ENCODE measurements at places on chromosomes 2 and 18.

DNA sequence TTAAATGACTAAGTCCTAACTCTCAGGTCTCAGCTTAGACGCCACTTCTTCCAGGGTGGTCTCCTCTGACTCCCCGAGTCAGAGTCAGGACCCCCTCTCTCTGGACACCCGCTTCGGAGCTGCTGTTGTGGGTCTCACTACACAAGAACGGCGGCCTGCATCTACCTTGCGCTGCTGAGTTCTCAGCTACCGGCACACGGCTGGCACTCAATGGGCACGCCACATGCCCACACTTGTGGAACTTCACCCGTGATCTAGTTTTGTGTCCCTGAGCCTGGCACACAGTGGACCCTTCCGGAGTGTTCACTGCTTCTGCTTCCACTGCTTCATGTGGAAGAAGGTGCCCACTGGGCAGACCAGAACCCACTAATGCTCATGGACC, 58.3 kb upstream of the ID2 start:
- no peak for DNase-seq

DNA sequence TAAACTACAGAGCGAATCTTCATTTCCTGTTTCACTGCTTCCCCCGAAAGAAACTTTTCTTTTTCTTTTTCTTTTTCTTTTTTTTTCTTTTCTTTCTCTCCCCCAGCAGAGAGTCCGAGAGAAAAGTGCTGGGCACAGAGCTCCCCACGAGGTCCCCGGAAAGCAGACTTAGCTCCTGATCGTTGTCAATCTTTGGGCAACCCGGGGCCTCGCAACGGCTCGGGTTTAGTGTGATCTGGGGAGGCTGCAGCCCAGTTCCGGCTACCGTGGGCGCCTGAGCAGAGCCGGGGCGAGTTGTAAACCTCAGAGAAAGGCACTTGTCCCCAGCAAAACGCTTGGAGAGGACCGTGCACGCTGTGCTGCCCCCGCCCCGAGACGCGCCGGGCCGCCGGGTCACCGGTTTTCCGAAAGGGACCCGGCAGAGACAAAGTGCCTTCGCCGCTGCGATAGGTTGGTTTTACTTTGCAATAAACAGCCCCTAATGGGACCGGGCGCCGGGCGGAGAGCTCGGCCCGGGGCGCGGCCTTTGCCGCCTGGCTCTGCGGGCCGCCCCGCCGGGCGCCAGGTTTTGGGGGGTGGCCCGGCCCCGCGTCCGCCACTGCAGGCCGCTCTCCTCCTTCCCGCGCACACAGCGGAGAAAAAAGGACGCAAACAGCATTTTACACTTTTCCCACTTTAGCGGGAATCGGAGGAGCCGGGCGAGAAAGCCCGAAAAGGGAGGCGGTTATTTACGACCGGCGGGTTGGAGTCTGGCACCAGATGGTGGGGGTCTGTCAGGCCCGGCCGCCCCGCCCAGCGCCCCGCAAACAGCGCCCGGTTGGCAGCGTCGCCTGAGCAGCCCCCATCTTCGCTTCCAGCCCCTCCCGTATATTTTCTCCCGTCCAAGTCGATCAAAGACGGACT, 136.0 kb downstream of the INSIG2 start:
- peak; percentile 57 for DNase-seq

GRCh38 chr2:164891460-164891859, 49.8 kb upstream of the COBLL1 start:
- DNase-seq: no peak

- no peak for DNase-seq
These were observed 139.4 kb downstream of the NBAS start for GRCh38 chr2:15421753-15422152.

DNA sequence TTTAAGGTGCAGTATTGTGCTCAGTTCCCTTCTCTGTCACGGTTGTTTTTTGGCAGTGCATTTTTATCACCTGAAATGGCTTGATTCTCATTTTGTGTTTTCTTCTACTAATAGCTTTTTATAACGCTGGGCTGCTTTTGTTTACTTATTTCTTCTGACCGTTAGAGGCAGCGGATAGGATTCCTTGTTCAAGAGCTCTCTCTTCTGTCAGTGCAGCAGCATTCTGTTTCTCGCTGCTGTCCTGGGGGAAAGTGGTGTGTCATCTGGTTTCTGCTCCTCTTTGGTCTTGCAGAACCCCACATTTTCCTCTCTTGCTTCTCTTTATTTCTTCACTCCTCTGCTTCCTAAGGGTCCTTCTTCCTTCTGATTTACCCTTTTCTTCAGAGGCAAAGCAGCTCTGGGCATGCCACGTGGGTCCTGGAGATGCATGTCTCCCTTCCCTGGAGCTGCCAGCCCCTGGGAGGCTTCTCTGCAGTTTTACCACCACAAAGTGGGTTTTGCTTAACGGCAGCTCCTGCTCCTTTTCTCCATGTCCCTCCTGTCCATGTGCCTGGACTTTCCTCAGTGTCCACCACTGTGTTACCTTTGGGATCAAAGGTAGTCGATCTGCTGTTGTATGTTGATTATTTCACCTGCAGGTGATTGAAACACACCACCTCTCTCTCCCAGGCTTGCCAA, 47.3 kb upstream of the SNTG2 start:
- DNase-seq: no peak

GRCh38 chr2:205364261-205364660, 318.0 kb upstream of the NRP2 start:
- DNase-seq: no peak

GRCh38 chr2:71456617-71457016, 3.3 kb downstream of the DYSF start:
- no peak for DNase-seq

DNA sequence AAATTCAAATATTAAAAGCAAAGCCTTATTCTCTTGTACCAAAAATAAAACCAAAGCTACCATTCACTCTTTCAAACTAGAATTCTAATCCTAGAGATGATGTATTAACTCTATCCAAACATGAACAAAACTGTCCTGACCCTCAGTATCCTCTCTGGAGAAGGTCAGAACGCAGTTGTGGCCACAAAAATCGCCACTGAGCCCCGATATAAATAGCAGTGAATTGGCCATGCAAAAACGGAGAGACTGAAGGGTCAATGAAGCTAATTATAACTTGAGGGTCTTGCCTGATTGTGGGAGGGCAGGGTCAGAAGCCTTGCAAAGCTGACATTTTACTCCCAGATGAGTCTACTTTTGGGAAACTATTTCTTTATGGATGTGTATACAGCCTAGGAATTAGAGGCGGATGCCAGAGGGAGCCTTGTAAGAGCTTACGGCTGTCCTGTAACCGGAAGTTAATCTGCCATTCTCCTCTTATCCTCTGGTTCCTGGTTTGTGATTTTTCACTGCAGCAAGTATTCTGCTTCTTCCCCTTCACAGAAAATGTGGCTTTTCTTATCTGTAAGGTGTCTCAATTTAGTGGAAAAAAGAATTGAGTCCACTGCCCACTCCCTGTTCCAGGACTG, 28.1 kb downstream of the CAVIN2 start:
- no peak for DNase-seq

DNA sequence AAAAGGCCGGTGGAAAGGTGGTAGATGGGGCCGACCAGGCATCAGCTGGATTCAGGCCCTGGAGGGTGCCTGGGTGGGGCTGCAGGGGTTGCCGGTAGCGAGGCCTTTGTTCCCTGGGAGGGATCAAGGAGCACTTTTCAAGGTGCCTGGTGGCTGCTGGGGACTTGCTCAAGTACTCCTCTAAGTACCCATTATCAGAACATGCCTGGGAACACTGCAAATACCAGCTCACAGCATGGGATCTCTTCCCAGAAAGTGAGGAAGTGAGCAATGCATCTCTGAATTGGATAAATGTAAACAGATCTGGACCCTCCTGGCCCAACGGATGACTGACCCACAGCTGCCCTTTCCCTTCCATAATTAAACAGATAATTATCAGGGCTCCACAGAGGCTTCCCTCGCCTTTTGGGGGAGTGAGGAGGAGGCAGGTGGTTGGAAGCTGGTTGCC, 210.5 kb downstream of the SH3RF3 start:
- DNase-seq: no peak

GRCh38 chr2:2636813-2637212, 305.7 kb upstream of the MYT1L start:
- DNase-seq: no peak

GRCh38 chr2:5803547-5803946, 111.4 kb downstream of the SOX11 start:
- no peak for DNase-seq

GRCh38 chr2:162828545-162828944, 10.0 kb downstream of the KCNH7 start:
- no peak for DNase-seq

DNA sequence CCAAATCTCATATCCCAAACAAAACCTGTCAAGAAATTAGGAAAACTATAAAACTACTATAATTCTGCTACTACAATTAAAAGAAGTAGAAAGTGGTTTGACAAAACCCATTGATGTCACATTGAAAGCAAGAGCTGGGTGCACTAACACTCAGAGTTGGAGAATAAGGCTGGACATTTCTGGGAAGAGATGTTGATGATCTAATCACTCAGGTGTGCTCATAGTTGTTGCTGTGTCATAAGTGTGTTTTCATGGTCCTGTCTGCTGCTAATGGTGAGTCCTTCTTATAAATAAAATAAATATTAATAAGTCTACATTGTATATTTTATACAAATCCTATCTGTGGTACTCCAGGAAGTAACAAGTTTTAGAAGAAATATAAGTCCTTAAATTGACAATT, 168.2 kb upstream of the LRP1B start:
- no peak for DNase-seq

GRCh38 chr2:144663207-144663606, 143.3 kb upstream of the ZEB2 start:
- no peak for DNase-seq

DNA sequence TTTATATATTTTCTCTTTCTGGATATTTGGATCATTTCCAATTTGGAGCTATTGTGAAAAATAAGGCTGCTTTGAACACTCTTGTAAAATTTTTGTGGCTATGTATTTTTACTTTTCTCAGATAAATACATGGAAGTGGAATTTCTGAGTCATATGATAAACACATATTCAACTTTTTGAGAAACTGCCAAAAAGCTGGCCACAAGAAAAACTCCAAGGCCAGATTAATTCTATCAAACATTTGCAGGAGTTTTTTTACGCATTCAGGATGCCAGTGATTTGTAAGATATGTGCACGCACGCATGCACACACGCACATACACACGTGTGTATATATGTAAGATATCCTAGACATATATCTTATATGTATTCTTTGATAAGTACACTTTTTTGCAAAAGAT, 477.5 kb upstream of the SPHKAP start:
- DNase-seq: no peak

- DNase-seq: no peak
These were observed 318.7 kb downstream of the CYP26B1 start for GRCh38 chr2:71829008-71829407.

DNA sequence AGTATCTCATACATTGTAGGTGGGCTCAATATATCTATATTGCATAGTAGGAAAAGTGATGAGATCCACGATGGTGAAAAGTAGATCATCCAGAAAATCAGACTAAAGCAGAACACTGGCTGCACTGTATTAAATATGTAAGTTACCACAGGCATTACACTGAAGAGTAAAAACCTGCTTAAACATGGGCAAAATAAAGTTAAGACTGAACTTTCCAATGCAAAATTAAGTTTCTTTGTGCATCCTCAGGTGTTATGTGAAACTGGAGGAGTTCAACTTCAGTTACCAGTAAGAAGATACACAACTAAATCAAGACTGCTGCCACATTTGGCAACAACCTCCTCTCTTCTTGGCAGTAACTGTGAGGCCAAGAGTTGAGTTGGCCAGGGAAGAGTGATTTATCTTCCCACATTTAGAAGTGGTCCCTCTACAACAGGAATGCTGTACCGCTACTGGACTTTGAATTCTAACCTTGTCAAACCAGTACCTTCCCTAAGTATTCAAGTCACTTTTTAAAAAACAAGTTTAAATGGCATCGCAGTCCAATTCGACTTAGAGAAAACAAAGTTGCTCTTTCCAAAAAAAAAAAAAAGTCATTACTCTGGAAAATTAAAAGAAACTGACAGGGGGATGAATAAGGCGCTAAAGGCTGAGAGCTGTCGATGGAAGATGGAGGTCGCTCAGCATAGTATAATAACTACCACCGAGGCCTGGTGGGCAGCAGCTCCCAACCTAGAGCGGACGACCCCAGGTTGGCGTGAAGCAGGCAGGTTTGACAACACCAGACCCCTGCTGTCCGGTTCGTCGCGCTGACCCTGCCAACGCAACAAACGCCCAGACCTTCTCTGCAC, 1.1 kb downstream of the MAP4K3 start:
- DNase-seq: no peak

DNA sequence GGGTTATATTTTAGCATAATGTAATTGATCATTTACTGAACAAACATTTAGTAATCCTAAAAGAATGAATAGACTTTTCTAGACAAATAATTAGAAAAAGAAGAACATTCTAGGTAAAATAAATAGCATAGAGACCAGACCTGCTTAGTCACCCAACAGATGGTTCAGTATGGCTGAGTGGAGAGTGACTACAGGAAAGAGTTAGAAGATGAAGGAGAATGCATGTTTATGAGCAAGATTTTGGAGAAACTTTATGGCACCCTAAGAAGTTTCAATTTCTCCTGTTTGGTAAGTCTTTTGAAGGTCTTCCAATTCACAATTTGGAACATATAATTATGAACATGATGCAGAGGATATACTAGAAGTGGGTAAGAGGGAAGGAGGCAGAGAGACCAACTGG, 32.9 kb downstream of the FAP start:
- no peak for DNase-seq

GRCh38 chr2:215760557-215760956, 252.8 kb downstream of the MREG start:
- DNase-seq: no peak

DNA sequence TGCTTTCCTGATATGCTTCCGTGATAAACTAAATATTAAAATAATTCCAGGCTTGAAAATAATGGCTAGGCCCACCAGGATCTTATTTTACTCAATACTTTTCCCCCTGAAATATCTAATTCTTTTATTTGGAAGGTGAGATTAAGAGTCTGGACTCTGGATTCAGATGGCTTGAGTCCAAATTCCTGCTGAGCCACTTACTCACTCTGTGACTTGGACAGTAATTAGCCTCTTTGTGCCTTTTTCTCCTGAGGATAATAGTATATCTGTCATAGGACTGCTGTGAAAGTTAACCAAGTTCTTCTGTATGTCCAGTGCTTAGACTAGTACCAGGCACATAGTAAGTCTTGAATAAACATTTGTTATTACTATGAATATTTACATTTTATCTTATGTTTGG, 127.3 kb upstream of the ERBB4 start:
- DNase-seq: no peak

DNA sequence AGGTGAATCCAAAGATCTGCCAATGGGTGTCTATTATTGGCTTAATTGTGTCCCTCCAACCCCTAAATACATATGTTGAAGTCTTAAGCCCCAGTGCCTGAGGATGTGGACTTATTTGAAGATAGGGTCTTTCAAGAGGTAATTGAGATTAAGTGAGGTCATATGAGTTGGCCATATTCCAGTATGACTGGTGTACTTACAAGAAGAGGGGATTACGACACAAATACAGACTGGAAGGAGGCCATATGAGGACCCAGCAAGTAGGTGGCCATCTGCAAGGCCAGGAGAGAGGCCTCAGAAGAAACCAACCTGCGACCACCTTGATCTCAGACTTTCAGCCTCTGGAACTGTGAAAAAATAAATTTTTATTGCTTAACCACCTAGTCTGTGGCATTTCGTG, 121.1 kb upstream of the FN1 start:
- DNase-seq: no peak

- no peak for DNase-seq
These were observed 281.1 kb downstream of the MBD2 start for GRCh38 chr18:53943326-53943860.

GRCh38 chr2:108022628-108023027, 36.3 kb downstream of the SLC5A7 start:
- DNase-seq: no peak

- no peak for DNase-seq
These were observed 76.8 kb downstream of the UXS1 start for GRCh38 chr2:106117347-106117746.

- DNase-seq: no peak
These were observed 53.5 kb upstream of the ITGB6 start for GRCh38 chr2:160253440-160254188.
